ENCODE measurements at places on chromosomes 1 and 21.

- DNase-seq: no peak
Measured at GRCh38 chr21:26846036-26846931, 1.1 kb upstream of the ADAMTS1 start.

DNA sequence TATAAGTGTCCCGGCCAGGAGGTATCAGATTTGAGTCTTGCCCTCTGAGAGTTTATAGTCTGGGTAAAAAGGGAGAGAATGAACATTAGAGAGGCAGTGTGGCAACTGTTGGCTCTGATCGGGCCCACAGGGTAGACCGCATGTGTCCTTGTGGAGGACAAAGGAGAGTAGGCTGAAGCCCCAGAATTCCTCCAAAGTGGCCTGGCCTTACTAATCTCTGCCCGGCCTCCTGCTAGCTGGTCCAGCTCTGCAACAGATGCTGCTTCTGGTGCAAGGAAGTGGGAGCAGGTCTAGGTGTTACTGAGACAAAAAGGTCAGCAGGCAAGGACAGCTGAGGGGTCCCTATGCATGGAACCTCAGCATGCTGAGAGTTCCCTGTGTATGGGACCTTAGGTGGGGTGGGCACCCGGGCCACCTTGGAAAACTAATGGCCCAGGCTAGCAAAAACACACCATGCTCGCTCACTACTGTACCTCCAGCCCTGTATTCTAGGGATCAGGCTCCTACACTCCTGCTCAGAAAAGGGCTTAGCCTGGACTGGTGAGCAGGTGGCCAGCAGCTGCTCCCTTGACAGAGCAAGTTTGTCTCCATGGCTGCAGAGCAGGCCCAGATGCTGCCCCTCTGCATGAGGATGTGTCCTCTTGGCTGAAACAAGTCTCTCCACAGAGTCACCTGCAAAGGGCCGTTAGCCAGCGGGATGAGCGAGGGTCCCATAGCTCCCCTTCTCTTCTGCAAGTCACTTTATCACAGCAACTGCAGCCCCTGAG lies 30.3 kb upstream of the RGS16 start:
- no peak for DNase-seq

DNA sequence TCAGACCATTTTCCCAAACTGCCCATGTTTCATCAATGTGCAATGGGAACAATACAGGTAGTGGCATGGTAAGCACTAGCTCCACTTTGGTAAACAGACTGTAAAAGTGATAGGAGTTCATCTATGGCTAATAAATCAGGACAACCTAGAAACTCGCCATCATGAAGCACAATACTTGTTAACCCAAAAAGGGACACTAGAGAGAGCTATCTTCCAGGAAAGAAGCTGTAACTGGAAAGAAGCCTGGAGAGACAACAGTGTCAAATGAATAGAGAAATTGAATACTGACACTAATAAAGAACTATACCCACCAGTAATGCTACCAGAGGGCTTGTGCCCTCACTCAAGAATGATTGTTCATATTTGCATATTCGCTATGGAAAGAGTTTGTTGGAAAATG lies 164.7 kb upstream of the RGS18 start:
- no peak for DNase-seq

DNA sequence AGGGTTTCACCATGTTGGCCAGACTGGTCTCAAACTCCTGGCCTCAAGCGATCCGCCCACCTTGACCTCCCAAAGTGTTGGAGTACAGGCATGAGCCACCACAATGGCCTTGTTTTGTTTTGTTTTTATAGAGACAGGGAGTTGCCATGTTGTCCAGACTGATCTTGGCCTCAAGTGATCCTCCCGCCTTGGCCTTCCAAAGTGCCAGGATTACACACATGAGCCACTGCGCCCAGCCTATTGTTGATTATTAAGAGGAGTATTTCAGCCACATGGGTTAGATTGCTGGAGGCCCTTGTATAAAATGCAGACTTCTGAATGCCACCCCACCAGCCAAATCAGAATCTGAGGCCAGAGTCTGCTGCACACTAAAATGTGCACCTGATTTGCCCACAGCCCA lies 57.2 kb upstream of the ANGPTL1 start:
- DNase-seq: no peak

DNA sequence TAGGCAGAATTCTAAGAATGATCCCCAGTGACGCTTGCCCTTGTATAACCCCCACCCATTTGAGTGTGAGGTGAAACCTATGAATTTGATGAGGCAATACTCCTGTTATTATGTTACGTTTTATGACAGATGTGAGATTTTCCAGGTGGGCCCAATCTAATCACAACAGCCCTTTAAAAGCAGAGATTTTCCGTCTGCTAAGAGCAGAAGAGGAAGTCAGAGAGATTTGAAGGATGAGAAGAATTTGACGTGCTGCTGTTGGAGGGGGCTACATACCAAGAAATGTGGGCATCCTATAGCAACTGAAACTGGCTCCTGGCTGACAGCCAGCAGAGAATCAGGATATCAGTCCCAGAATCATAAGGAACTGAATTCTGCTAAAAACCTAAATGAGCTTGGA lies 2.4 kb upstream of the SLC19A2 start:
- DNase-seq: no peak

GRCh38 chr1:70717656-70718055 lies 306.6 kb downstream of the CTH start:
- no peak for DNase-seq

Measured in activated naive CD8-positive, alpha-beta T cell treated with anti-CD3 and anti-CD28 coated beads, Interleukin-2, amount 50 U/mL, for 16 hours (primary cell).